ENCODE measurements at places on chromosomes 3 and 15. TPM values are rescaled to one million over a fixed set of nuclear protein-coding genes. Genes with fewer than 3 reads are reported as not detected.

The IGF2BP2 gene
- 3.5 TPM for polyA plus RNA-seq

The TM4SF18 gene
- 5.4 TPM for polyA plus RNA-seq

The SUSD5 gene
- 0.13 TPM for polyA plus RNA-seq

The SH3GL3 gene
- polyA plus RNA-seq, result 0.07 TPM

The CPNE9 gene
- 0.06 TPM for polyA plus RNA-seq

The P2RY1 gene
- polyA plus RNA-seq, result 0.80 TPM

The TMEM207 gene
- polyA plus RNA-seq, result not detected

The MEX3B gene
- 0.56 TPM for polyA plus RNA-seq

The FRMD5 gene
- polyA plus RNA-seq, result 0.12 TPM

The GPR87 gene
- polyA plus RNA-seq, result not detected

The HTR3E gene
- not detected for polyA plus RNA-seq

The ZNF35 gene
- 1.2 TPM for polyA plus RNA-seq

The KBTBD13 gene
- polyA plus RNA-seq, result not detected

The SLC2A2 gene
- polyA plus RNA-seq, result not detected

The UROC1 gene
- polyA plus RNA-seq, result not detected

The AMT gene
- 4.7 TPM for polyA plus RNA-seq

The SPINK8 gene
- not detected for polyA plus RNA-seq

The GOLGA6L24 gene
- not detected for polyA plus RNA-seq

The SLCO2A1 gene
- polyA plus RNA-seq, result 5.2 TPM

The TYRO3 gene
- 13.2 TPM for polyA plus RNA-seq

The ACP3 gene
- polyA plus RNA-seq, result 1.7 TPM

The MESP2 gene
- 0.21 TPM for polyA plus RNA-seq

The MYEF2 gene
- polyA plus RNA-seq, result 3.5 TPM

The SERPINI2 gene
- polyA plus RNA-seq, result 0.90 TPM

The CSNK1G1 gene
- 2.3 TPM for polyA plus RNA-seq

The CCDC51 gene
- polyA plus RNA-seq, result 5.5 TPM

The APEH gene
- 44.6 TPM for polyA plus RNA-seq

The SMAD6 gene
- polyA plus RNA-seq, result 7.4 TPM

The C3orf22 gene
- not detected for polyA plus RNA-seq

The TRIM71 gene
- polyA plus RNA-seq, result not detected

The DISP2 gene
- polyA plus RNA-seq, result 0.62 TPM

The SKOR1 gene
- polyA plus RNA-seq, result not detected

The GREM1 gene
- polyA plus RNA-seq, result 1.5 TPM

The VEPH1 gene
- 6.4 TPM for polyA plus RNA-seq

The CADPS gene
- polyA plus RNA-seq, result 0.04 TPM

The PXYLP1 gene
- 2.4 TPM for polyA plus RNA-seq

The TPRG1 gene
- polyA plus RNA-seq, result 6.6 TPM

The THRB gene
- polyA plus RNA-seq, result 11.7 TPM

The LTK gene
- polyA plus RNA-seq, result 1.0 TPM

The IMPG2 gene
- 0.03 TPM for polyA plus RNA-seq

The CERS3 gene
- polyA plus RNA-seq, result 0.02 TPM

The PLOD2 gene
- polyA plus RNA-seq, result 137 TPM

The DLL4 gene
- 14.5 TPM for polyA plus RNA-seq

The CAND2 gene
- 2.0 TPM for polyA plus RNA-seq

The ACKR2 gene
- 1.7 TPM for polyA plus RNA-seq

The SNX33 gene
- polyA plus RNA-seq, result 17.4 TPM

The NR1I2 gene
- not detected for polyA plus RNA-seq

The FES gene
- 49.3 TPM for polyA plus RNA-seq

The CHRNA3 gene
- polyA plus RNA-seq, result not detected

The FBXO45 gene
- 4.4 TPM for polyA plus RNA-seq

The EIF5A2 gene
- polyA plus RNA-seq, result 1.3 TPM

The COL6A5 gene
- polyA plus RNA-seq, result not detected

The PIK3CB gene
- 8.2 TPM for polyA plus RNA-seq

The TUSC7 gene
- not detected for polyA plus RNA-seq

All from adipose tissue (tissue), 3 donors.